Skin of body (tissue), 3 donors: ENCODE measurements at places on chromosomes 16 and 17. TPM values are rescaled to one million over a fixed set of nuclear protein-coding genes. Genes with fewer than 3 reads are reported as not detected.

CUEDC1 gene
- 7.6 TPM for total RNA-seq

DNA sequence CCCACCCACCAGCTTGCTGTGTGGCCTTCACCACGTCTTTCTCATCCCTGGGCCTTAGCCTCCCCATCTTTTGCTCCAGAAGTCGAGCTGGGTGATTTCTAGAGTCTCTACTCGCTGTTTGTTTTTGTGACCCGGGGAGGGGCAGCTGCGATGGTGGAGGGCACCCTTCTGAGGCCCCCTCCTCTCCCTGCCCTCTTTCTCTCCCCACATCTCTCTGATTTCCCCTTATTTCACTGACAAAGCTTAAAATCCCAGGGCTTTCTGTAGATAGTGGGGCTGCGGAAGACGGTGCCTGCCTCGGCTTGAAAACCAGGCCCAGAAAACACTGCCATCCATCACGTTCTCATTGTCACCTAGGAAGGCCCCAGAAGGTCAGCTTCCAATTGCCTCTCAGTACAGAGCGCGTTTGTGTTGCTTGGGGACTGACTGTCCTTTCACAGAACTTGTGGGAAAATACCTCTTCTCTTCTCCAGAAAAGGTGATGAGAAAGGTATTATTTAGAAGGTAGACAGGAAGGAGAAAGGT is 95.1 kb downstream of the NTN1 start:
- no peak for DNase-seq

RPH3AL gene
- total RNA-seq: 4.8 TPM

- no peak for DNase-seq
Measured at GRCh38 chr16:55835581-55835980, 2.7 kb upstream of the CES1 start.

EFCAB13 gene
- total RNA-seq: 15.1 TPM

GNPTG gene
- total RNA-seq: 24.6 TPM

GRCh38 chr17:43951750-43952149 is 2.0 kb downstream of the PYY start:
- no peak for DNase-seq
